Anterior cingulate cortex (tissue), 58 donors: ENCODE measurements at places on chromosomes 7 and 10.
A peak's percentile ranks its signal among the peaks of the same experiment; 100 is the strongest.

DNA sequence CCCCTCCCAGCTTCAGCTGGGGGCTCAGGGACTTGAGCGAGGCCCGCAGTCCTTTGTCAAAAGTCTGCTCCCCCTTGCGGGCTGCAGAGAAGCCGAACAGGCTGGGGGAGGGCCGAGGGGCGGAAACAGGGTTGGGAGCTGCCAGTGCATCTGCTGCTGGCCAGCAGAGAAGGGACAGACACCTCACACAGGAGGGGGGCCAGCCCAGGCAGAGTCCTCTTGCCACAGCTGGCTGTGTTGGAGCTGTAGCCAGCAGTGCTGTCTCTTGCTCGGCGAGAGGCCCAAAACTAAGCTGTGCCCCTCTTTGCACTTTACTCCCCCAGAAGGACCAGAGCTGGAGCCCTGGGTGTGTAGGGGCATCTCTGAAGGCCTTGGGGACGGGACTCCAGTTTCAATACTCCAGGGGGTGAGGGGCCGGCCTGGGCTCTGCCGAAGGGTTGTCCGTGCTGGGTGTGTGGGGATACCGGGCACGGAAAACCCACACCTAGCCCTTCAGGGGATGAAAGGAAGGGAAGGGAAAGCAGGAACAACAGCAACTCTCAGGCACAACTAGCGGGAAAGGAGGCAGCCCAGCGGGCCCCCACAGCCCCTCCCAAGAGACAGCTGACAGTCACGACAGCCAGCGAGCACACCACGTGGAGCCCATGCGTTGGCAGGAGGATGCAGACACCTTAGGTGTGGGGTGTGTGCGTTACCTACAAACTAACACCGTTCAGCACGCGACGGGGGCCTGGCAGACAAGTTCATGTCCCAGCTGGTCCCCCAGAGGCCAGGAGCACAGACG is 17.8 kb downstream of the YKT6 start:
- no peak for DNase-seq

DNA sequence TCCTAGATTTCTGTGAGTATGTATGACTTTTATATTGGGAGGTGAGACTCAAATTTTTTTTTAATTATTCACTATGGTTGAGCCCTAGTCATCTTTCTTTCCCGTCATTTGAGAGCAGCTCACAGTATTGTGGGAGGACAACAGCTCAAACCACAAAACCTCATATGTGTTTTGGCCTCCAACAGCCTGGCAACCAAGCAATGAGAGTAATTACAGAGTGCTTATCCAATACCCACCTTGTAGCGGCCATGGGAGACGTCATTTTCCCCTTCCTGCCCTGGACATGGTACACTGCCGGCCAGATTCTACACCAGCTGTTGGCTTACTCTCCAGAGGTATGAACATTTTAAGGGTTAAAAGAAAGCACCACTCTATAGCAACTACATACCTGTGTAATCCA is 49.1 kb downstream of the DOCK4 start:
- no peak for DNase-seq

DNA sequence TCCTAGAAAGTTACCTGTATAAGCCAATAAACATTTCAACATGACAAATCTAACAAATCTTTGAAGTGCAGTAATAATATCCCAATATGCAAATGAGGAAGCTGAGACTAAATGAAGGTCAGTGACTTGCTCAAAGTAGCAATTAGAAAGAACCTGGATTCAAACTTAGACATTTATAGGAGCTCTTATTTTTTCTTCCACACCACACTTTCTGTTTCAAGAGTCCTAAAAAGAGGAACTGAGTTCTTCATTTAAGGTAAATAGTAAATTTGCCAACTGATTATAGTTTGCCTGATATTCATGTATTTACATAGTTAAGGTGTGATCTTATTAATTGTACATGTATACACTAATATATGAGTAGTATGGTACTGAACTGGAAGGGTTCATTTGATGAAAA is 44.0 kb downstream of the KLHDC10 start:
- DNase-seq, result no peak

- DNase-seq, result no peak
These were observed 172.1 kb upstream of the PHYHIPL start for GRCh38 chr10:59004392-59004791.

GRCh38 chr10:18476076-18476647 is 175.2 kb downstream of the NSUN6 start:
- no peak for DNase-seq

GRCh38 chr7:94082126-94082525 is 78.0 kb upstream of the BET1 start:
- no peak for DNase-seq

DNA sequence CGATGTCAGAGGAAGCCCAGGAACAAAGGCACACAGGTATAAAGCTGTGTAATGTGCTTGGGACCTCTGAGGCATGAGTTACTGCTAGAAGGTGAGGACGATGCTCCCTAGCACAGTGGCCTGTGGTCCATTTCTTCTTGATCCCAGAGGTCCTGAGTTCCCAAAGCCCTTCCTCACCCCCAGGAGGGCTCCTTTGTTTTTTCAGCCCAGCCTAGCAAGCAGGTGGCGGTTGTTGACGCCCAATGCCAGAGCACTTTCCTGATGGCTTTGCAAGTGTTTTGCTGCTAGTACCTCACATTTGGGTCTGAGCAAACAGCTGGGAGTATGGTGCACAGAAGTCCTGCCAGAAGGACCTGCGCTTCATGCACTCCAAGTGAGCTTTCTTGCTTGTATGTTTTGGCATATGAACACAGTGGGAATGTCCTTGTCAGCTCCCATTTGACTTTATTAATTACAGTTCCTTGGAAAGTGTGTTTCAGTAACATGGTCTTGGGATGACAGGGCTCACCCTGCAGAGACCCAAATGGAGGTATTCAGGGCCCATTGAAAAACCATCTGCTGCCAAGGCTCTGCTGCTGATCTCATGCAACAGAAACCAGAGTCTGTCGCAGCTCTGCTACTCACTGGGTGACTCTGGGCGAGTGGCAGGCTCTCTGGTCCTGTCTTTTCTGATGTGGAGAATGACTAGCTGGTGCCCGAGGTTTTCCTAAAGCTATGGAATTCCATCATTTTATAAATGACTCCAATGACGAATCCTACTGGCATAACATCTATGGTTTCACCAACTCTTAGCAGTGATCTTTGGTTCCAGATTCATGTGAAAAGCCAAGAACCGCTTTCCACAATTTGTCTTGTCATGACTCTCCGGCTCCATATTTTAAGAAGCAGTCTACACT is 134.9 kb downstream of the ARID5B start:
- DNase-seq, result no peak

GRCh38 chr10:47092376-47092775 is 181.1 kb downstream of the PTPN20 start:
- DNase-seq, result no peak

DNA sequence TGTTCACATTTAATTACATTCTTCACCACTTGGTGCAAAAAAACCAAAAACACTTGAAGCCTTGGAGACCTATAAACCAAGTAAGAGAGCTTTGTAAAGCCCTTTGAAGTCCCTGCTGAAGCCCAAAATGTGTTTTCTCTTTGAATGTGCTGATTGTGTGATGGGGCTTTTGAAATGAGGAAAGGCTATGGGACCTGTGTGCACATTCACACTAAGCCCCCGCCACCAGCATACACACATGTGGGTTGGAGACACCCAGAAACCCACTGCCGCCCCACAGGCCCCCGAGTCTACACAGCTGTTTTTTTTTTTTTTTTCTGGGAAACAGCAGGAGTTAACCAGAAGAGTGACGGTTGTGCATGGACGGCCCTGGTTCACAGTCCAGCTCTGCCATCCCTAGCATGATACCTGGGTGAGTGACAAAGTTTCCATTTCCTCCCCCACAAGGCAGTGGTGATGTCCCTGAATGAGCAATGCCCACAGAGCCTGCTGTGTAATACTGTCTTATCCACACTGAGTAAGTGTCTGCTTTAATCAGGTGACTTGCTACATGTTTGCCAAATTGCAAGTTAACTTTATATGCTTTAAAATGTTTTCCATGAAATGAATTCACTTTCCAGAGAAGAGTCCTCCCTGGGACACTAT is 154.6 kb upstream of the GDF10 start:
- no peak for DNase-seq

DNA sequence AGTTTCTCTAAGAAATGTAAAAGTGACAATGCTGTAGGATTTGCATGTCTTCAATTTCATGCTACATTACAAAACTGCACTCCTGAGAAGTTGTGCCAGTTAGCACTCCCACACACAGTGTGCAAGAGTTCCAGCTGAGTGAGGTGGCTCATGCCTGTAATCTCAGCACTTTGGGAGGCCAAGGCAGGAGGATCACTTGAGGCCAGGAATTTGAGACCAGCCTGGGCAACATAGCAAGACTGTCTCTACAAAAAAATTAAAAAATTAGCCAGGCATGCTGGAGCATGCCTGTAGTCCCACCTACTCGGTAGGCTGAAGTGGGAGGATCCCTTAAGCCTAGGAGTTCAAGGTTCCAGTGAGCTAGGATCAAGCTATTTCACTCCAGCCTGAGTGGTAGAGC is 44.6 kb downstream of the FRA10AC1 start:
- DNase-seq, result no peak

GRCh38 chr7:155885167-155886155 is 73.2 kb upstream of the SHH start:
- DNase-seq, result peak; percentile 47

- no peak for DNase-seq
These were observed 5.0 kb downstream of the MAD1L1 start for GRCh38 chr7:2227699-2228098.

- no peak for DNase-seq
These were observed 191.3 kb downstream of the CUX1 start for GRCh38 chr7:102008535-102009262.

DNA sequence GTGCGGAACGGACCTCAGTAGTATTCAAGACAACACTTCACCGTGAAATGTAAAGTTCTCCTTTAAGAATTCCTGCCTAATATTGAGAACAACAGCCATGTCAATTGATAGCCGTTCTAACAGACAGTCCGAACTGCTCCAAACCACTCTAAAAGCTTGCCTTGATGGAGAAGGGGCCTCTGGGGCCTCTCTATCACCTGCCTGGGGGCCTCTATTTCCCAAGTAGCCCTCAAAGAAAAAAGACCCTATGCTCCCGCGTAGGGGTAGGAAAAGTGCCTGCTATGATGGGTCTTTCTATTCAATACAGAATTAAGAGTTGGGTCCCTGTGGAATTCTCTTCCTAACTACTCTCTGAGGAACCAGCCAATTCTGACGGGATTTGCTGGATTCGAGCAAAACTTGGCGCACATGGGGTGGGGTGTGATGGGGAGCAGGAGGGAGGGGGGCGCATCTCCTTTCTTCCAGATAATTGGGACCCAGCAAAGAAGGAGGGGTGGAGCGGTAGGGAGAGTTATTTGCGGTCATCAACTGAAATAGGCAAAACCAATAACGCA is 8.3 kb upstream of the DLX6 start:
- no peak for DNase-seq

DNA sequence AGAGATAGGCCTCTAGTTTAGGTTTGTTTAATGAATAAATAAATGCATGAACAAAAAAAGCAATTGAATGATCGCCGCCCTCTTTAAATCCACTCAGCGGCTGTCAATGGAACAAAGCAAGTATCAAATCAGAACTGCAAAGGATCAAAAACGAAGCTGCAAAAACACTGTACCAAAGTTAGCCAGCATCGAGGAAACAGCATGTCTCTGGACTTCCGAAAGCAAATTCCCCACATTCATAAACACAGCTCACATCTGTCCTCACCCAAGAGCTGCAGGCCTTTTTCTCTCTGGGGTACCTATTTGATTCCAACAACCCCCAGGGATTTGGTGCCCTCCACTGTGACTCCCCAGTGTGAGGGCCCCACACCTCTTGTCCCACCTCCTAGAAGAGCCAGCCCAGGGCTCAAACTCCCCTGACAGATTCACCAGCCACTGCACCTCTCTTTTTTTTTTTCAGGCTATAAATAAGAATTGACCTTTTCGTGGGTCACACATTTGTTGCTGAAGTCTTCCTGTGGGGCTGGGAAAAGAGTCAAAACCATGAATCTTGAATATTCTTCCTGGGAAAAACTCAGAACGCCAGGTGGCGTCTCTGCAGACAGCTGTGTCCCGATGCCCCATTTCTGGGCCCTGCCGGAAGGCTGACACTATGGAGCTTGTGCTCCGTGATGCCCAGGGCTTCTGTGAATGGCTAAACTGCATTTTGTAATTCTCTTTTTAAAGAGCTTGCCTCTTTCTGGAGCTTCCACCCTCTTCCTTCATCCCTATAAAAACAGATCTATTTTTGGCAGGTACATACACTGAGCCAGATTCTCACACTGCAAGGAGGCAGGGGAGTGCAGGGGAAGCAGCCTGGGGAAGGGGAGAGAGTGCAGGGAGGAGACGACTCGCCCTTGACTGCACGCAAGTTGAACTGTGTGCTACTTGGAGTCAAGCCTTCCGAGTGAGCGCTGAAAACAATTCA is 51.7 kb downstream of the HSPA12A start:
- DNase-seq, result no peak

GRCh38 chr7:113813471-113813870 is 105.3 kb downstream of the PPP1R3A start:
- no peak for DNase-seq

GRCh38 chr7:43112941-43113621 is 634 bp downstream of the HECW1 start:
- no peak for DNase-seq
